ENCODE measurements at places on chromosomes 7 and 10. TPM values are rescaled to one million over a fixed set of nuclear protein-coding genes. Genes with fewer than 3 reads are reported as not detected.

- peaks cover 60% of the 10 kb centered on the region for H3K4me1 ChIP-seq
- H3K27me3 ChIP-seq: peaks cover 1% of the 10 kb centered on the region
- H3K27ac ChIP-seq: no peak overlapping the region
- DNase-seq: no peak
- no peaks in the 10 kb centered on the region for H3K36me3 ChIP-seq
Measured at GRCh38 chr7:141359262-141359661, 191.9 kb upstream of the AGK start.

DNA sequence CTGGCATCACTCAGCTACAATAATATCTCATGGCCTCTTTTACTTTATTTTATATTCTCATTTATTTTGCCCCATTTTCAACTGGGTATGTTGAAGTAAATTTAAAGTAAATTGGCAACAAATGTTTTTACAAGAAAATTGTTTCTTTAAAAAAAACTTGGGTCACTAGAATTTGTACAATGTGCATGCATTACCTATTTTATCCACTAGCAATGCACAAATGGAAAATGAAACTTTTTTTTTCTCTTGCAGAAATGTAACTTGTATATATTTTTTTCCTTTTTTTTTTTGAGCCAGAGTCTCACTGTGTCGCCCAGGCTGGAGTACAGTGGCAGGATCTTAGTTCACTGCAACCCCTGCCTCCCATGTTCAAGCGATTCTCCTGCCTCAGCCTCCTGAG lies 10.3 kb upstream of the H2AZ2 start:
- DNase-seq: no peak
- H3K27ac ChIP-seq: no peak overlapping the region
- no peaks in the 10 kb centered on the region for H3K36me3 ChIP-seq

DNA sequence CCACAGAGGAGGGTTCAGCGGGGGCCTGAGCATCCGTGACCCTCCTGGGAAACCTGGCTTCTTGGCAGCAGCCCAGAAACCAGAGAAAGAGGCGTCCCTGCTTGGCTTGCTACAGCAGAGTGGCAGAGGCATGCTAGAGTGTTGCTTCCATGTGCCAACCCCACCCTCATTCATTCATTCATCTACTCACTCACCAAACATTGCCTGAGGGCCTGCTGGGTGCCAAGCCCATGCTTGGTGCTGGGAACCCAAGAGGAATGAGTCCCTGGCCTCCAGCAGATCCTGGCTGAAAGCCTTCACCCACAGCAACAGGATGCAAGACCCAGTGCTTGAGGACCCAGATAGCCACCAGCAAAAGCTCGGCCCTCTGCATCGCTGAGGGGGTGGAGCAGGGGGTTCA lies 129.0 kb downstream of the CDH23 start:
- H3K27me3 ChIP-seq: peaks cover 54% of the 10 kb centered on the region
- no peak overlapping the region for H3K4me3 ChIP-seq
- H3K36me3 ChIP-seq: no peaks in the 10 kb centered on the region
- no peak for DNase-seq
- no peaks in the 10 kb centered on the region for H3K4me1 ChIP-seq

DNA sequence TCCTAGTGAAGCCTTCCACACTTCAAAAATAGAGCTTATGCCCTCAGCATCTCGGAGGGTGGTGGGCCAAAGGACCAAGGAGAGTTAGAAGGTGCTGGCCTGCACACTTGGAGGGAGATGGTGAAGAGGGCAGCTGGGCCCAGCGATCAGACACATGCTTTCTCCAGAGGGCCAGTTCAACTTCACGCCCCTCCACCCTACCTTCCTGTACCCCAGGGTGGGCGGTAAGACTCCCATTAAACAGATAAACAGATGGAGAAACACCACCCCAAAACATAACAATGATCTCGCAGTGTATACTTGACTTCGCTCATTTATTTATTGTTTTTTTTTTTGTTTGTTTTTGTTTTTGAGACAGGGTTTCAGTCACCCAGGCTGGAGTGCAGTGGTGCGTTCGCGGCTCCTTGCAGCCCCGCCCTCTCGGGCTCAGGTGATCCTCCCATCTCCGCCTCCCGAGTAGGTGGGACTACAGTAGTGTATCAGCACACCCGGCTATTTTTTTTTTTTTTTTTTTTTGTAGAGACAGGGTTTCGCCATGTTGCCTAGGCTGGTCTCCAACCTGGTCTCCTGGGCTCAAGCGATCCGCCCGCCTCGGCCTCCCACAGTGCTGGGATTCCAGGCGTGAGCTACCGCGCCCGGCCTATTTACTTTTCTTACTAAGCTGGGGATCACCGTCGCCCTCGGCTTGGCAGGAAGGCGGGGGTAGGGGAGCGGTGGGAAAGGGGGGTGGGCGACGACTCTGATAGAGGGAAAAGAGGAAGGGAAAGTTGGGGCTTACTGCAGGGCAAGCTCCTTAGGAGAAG lies 1.8 kb downstream of the C10orf95 start:
- peaks cover 5% of the 10 kb centered on the region for H3K36me3 ChIP-seq
- peak; percentile 24 for DNase-seq
- H3K4me1 ChIP-seq: peaks cover 39% of the 10 kb centered on the region

DNA sequence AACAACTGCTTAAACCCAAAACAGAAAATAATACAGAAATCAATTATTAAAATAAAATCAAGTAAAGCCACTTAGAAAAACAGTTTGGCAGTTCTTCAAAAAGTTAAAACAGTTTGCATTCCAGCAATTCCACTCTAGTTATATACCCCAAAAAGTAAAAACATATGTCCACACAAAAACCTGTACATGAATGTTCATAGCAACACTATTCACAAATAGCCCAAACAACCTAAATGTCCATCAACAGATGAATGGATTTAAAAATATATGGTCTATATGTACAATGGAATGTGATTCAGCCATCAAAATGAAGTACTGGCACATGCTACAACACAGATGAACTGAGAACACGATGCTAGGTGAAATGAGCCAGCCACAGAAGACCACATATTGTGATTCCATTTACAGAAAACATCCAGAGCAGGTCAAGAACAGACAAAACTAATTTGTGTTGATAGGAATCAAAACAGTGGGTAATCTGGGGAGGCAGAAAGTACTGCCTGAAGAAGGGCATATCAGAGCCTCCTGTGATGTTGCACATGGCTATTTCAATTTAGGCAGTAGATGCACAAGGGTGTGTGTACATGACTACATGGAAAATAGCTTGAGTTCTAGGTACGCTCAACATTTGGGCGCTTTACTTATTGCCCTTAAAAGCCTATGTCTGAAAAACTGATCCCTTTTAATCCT lies 66.3 kb downstream of the CYTH3 start:
- peak; percentile 27 for DNase-seq
- H3K4me1 ChIP-seq: peaks cover 64% of the 10 kb centered on the region
- peak overlapping the region; percentile 35 for H3K4me3 ChIP-seq
- peaks cover 22% of the 10 kb centered on the region for H3K36me3 ChIP-seq
- H3K27ac ChIP-seq: peak overlapping the region; percentile 82

DNA sequence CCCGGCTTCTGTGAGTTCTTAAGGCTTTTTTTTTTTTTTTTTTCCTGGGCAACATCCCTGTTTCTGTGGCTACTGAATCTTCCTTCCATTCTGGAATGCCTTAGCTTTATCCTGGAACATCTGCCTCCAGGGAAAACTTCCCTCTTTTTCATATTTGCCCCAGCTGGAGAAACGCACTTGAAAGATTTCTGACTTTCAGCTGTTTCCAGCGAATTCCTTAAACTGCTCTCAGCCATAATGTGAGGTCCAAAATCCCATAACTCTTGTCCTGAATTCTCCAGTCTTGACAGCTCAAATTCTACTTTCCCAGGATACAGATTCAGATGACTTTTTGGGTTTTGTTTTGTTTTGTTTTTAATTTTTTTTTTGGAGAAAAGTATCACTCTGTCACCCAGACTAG lies 263.6 kb upstream of the AUTS2 start:
- H3K27ac ChIP-seq: no peak overlapping the region
- DNase-seq: no peak
- H3K4me3 ChIP-seq: no peak overlapping the region
- H3K36me3 ChIP-seq: 0 out of 2 replicates have a peak, but pooled peaks cover 3% of the 10 kb centered on the region
- H3K27me3 ChIP-seq: 0 out of 2 replicates have a peak, but pooled peaks cover 2% of the 10 kb centered on the region

- H3K27ac ChIP-seq: no peak overlapping the region
- peaks cover 13% of the 10 kb centered on the region for H3K27me3 ChIP-seq
Measured at GRCh38 chr10:119340893-119341458, 133.6 kb downstream of the GRK5 start.

DNA sequence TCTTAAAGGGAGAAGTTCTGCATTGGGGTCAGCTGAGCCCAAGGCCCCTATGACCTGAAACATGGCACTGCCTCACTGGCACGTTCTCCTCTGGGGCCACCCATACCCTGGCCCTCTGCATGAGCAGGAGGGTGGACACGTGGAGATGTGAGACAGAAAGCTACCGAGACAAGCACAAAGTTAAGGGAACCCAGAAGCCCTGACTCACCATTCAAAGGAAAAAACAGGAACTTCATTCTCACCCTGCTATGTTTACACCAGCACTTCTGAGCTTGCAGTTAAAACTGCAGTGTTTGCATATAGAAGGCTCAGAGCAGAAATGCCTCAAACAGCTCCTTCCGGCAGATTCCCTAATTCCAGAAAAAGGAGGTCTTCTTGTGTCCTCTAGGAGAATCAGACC lies 41.7 kb downstream of the DENND11 start:
- no peak overlapping the region for H3K4me3 ChIP-seq
- H3K36me3 ChIP-seq: 0 out of 2 replicates have a peak, but pooled peaks cover 4% of the 10 kb centered on the region
- no peaks in the 10 kb centered on the region for H3K27me3 ChIP-seq
- H3K4me1 ChIP-seq: no peaks in the 10 kb centered on the region

Gene NRG3
- total RNA-seq: not detected

Gene ASIC3
- 0.62 TPM for total RNA-seq

Gene OR13A1
- total RNA-seq: not detected

Gene EPDR1
- total RNA-seq: not detected

Gene MYPN
- 69.8 TPM for total RNA-seq

Gene ZCWPW1
- 0.94 TPM for total RNA-seq
